MV-4-11 (cell line): ENCODE measurements at places on chromosomes 12 and 14.

DNA sequence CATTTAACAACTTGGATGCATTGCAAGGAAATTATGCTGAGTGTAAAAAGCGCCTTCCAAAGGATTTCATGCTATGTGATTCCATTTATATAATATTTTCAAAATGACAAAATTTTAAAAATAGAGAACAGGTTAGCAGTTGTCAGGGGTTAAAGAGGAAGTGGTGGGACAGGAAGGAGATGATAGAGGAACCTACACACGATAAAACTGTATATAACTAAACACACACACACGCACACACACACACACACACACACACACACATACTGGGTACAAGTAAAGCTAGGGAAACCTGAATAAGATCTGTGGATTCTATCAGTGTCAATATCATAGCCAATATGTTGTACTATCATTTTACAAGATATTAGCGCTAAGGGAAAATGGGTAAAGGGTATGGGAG lies 17.2 kb downstream of the TTC9 start:
- peak; percentile 63 for DNase-seq

- DNase-seq = no peak
Observed at GRCh38 chr12:104758771-104759170, 199.3 kb downstream of the SLC41A2 start.

DNA sequence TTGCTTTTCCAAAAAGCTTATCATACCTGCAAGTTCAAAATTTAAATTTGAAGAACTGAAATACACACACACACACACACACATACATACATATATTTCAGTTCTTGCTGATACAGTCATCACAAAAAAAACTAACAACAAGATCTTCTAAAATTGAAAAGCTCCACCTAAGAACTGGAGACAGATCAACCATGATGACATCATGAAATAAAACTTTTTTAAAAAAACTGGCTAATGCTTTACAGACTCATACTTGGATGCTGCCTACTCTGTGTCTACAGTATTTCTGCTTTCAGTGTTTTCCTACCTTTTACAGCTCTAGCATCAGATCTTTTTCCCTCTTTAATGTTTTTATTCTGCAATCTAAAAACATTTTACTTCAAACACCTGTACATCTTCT lies 261.4 kb downstream of the DIO2 start:
- no peak for DNase-seq

- DNase-seq = no peak
Observed at GRCh38 chr14:24920265-24921075, 129.5 kb downstream of the STXBP6 start.

- DNase-seq = peak; percentile 87
Observed at GRCh38 chr12:31900271-31900670, 58.9 kb upstream of the RESF1 start.

DNA sequence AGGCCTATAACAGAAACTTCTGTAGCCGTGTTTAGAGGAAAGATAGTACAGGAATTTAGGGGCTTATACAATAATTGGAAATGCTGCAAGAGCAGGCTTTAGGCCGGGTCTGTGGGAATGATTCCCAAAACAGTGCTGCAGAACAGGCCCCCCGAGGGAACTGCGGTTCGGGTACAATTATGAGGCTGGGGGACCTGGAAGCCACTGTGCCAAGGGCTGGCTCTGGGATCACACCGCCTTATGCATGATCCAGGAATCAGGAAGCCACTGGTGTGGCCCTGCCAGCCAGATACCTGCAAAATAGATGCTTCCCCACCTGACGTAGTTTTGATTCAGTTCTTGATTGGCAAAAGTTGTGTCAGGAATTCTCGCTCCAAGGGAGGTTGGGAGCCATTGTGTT lies 55.4 kb downstream of the CACNA1C start:
- no peak for DNase-seq
